IPS DF 19.7 (cell line): ENCODE measurements at places on chromosomes 2 and 18.

- DNase-seq = no peak
These were observed 91.5 kb downstream of the KCNH7 start for GRCh38 chr2:162747021-162747420.

GRCh38 chr2:112480530-112481049 is 1.4 kb upstream of the TTL start:
- DNase-seq = no peak

- DNase-seq = no peak
These were observed 21.0 kb upstream of the SANBR start for GRCh38 chr2:61044636-61045035.

- no peak for DNase-seq
These were observed 24.7 kb upstream of the IMPA2 start for GRCh38 chr18:11956371-11957308.

DNA sequence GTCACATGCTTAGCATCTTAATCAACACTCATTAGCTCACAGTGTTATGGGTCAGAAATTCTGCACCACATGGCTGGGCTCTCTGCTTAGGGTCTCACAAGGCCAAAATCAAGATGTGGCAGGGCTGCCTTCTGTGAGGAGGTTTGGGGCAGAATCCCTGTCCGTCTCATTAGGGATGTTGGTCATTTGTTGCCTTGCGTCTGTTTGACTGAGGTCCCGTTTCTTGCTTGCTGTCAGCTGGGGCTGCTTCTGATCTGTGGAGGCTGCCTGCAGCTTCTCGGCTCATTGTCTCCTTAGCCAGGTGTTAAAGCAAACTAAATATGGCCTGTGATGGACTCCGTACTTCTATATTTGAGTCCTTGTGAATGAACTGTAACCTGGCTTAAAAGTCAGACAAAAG is 146.5 kb downstream of the NDUFA10 start:
- no peak for DNase-seq

DNA sequence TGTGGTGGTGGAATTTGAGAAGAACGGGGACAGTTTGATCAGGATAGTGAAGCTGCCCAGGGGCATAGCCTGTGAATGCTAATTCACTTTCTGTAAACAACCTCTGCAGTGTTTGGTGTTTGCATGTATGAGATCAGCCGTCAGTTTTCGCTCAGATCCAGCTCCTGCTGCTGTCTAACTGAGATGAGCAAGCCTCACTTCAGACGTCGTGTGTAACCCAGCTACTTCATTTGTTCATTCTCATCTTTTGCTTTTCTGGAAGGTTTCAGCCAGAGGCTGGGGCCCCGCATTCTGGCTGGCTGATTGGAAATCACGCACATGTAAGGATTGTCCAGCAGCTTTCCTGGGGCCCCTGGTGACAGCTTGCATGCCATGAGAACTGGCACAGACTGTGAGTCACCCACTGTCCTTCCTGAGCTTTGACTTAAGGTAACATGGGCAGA is 48.9 kb downstream of the LDLRAD4 start:
- DNase-seq = no peak

DNA sequence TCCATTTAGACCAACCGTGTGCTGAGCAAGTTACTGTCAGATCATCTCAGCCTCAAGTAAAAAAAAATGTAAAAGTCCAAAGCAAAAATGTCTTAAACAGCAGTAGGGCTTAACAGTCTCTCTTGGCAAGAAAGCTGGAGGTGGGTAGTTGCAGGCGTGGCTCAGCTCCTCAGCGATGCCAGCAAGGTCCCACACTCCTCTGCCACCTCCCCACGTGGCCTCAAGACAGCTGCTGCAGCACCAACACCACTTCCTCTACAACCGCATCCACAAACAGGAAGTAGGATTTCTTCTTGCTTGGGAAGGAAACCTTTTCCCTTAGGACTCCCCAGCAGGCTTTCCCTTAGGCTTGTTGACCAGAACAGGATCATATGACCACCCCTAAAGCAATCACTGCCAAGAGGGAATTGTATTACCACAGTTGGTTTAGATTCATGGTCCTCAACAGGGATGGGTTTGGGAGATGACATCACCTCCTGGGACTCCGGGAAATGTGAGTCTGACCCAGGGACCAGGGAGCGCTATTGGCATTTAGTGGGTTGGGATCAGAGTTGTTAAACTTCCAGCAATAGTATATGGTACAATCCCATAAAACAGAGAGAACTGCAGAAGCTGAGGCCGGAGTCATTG is 97.1 kb downstream of the MAPK4 start:
- no peak for DNase-seq

GRCh38 chr2:100141906-100142305 is 484 bp downstream of the AFF3 start:
- no peak for DNase-seq

DNA sequence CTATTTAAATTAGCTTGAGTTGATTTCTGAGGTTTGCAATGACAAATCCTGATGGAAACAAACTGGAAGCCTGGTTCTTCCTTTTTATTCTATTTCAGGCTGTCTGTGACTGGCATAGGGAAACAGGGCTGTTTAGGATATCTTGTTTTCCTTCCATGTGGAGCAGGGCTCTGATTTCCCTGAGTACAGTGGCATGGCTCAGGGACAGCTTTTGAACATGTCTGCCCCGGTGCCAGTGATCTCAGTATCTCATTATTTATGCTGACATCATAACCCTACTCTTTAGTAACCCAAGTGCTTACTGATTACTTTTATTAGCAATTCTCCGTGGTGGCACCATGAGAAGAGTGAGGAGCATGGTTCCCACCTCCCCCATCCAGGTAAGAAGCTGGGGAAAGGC is 720.3 kb downstream of the GALR1 start:
- no peak for DNase-seq
